ENCODE measurements at places on chromosomes 6 and 20.

DNA sequence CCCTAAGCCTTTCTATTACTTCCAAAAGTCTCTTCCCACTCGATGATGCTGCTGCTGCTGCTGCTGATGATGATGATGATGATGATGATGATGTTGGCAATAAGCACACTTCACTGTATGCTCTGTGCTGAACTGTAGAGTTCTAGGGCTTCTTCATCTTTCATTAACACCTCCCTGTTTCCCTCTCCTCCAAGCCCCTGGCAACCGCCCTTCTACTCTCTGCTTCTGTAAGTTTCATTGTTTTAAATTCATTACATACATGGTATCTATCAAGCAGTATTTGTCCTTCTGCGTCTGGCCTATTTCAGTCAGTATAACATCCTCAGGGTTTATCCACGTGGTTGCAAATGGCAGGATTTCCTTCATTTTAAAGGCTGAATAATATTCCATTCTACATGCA lies 100.2 kb downstream of the THBS2 start:
- no peak for DNase-seq

DNA sequence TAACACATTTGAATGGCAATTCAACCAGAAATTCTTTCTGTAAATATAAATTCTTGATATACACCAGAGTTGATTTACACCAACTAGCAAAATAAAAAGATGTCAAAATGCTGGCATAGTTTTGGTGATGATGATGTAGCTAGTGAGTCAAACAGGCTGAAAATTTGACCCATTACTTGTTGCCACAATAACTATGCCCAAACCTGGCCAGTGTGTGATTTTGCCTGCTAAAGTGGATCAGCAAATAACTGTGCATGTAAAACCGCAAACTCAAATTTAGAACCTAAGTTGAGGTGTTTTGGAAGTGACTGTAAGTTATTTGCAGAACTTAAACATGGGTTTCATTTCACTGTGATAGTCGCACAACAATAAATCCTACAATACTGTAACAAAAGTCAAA lies 125.9 kb downstream of the KIF6 start:
- no peak for DNase-seq

GRCh38 chr6:77740380-77740779 lies 87.5 kb downstream of the MEI4 start:
- DNase-seq, result peak; percentile 23

DNA sequence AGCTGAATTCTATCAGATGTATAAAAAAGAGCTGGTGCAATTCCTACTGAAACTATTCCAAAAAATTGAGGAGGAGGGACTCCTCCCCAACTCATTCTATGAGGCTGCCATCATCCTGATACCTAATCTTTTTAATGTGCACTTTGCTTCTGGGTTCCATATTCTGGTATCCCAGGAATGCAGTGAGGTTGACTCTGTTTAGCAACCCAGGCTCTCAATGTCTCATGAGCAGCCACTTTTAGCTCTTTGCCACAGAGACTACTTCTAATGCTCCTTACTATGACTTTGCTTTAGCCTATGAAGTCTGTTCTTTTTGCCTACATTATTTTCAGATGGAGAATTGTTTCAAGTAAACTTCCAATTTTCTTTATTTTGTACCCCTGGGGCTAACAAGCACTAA lies 185.5 kb upstream of the NRSN1 start:
- no peak for DNase-seq

- no peak for DNase-seq
These were observed 392.1 kb upstream of the HSF2 start for GRCh38 chr6:122007339-122007738.
